Stimulated activated CD8-positive, alpha-beta memory T cell treated with anti-CD3 and anti-CD28 coated beads, Interleukin-15, amount 100 ng/mL, for 4 hours (primary cell): ENCODE measurements at places on chromosomes 2 and 18.
A peak's percentile ranks its signal among the peaks of the same experiment; 100 is the strongest.

- no peak for DNase-seq
Observed at GRCh38 chr2:187502467-187502866, 51.8 kb downstream of the TFPI start.

DNA sequence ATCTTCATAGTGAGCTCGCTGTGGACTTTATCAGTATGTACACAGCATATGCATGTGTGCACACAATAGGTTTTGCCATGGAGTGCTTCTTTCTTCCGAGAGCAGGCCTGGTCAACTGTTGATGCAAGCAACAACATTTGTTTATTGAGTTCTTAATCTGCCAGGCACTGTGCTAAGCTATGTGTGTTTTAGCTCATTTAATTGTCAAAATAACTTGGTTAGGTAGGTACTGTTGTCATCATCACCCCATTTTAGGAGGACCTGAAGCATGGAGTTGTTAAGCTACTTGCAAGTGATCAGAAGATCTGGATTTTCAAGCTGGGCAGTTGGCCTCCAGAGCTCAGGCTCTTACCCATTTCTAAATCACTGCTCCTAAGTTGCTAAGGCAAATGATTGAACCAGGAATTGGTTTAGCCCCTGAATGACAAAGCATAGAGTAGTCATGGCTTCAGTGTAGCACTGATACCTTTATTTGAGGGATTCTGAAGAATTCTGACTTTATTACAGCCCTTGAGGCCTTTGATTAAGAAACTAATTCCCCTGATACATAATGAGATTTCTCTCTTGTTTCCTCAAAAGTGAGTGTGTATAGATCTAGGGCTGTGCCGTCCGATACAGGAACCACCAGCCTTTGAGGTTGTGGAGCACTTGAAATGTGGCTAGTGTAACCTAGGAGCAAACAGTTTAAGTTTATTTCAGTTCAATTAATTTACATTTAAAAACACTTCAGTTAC, 132.9 kb downstream of the FMNL2 start:
- no peak for DNase-seq

DNA sequence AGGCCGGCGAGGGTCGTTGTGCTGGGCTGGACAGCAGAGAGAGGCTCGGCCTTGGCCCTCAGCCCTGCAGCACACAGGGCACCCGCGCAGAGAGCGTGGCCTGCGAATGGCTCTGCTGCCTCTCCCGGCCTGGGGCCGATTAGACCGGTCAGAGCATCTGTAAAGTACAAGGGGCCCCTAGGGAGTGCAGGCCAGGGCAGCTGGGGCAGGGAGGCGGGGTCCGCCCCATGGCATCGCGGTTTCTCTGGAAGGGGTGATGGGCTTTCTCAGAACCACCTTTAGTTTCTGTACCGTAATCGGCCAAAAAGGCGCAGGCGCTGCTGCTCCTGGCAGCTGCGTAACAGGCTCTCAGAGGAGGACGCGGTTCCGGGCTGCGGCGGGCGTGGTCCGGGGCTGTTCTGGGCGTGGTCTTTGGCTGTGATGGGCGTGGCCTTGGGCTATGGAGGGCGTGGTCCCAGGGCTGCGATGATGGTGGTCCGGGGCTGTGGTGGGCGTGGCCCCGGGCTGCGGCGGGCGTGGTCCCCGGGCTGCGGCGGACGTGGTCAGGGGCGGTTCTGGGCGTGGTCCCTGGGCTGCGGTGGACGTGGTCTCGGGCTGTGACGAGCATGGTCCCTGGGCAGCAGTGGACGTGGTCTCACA, 1.5 kb upstream of the GPR148 start:
- peak; percentile 67 for DNase-seq

DNA sequence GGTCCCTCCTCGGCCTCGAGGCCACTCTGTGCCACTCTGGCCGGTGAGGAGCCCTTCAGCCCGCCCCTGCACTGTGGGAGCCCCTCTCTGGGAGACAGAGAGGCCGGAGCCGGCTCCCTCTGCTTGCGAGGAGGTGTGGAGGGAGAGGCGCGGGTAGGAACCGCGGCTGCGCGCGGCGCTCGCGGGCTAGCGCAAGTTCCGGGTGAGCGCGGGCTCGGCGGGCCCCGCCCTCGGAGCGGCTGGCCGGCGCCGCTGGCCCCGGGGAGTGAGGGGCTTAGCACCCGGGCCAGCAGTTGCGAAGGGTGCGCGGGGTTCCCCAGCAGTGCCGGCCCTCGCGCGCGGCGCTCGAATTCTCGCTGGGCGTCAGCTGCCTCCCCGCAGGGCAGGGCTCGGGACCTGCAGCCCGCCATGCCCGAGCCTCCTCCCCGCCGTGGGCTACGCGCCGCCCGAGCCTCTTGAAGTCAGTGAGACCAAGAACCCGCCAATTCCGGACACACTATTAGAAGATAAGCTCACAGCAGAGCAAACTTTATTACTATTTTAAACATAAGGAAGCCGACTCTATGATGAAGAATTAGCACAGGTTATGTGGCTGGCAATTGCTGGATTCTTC, 825.8 kb upstream of the FANCL start:
- no peak for DNase-seq

GRCh38 chr18:2797951-2798350, 48.9 kb upstream of the EMILIN2 start:
- no peak for DNase-seq

GRCh38 chr2:9424447-9425164, 1.2 kb downstream of the CPSF3 start:
- no peak for DNase-seq

GRCh38 chr2:106076941-106077340, 117.2 kb downstream of the UXS1 start:
- no peak for DNase-seq

GRCh38 chr2:71576541-71576940, 123.2 kb downstream of the DYSF start:
- DNase-seq: no peak

- DNase-seq: no peak
Observed at GRCh38 chr2:158041400-158041799, 60.3 kb upstream of the UPP2 start.

DNA sequence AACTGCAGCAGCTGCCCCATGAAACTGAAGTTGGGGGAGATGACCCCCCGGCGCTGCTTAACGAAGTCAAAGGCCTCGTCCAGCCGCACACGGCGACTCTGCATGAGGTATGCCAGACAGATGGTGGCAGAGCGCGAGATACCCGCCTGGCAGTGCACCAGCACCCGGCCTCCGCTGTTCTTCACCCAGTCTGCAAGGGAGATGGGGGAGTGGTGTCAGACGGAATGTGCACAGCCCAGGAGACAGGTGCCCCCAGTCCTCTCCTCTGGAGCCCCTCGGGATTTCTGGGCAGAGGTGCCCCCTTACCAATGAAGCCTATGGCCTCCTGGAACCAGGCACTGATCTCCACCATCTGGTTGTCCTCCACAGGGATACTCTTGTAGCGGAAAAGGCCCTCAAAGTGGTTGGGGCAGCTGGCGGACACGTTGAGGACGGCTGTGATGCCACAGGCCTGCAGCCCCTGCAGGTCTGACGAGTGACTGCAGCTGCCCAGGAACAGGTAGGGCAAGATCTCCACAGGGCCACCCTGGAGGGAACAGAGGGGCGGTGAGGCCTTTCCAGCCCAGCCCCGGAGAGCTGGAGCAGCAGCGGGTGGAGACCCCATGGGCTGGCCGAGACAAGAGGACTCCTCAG, 1.3 kb downstream of the DUSP2 start:
- DNase-seq: no peak

GRCh38 chr2:128721096-128721495, 402.4 kb upstream of the HS6ST1 start:
- no peak for DNase-seq

GRCh38 chr18:27871726-27872125, 305.2 kb downstream of the CDH2 start:
- no peak for DNase-seq

DNA sequence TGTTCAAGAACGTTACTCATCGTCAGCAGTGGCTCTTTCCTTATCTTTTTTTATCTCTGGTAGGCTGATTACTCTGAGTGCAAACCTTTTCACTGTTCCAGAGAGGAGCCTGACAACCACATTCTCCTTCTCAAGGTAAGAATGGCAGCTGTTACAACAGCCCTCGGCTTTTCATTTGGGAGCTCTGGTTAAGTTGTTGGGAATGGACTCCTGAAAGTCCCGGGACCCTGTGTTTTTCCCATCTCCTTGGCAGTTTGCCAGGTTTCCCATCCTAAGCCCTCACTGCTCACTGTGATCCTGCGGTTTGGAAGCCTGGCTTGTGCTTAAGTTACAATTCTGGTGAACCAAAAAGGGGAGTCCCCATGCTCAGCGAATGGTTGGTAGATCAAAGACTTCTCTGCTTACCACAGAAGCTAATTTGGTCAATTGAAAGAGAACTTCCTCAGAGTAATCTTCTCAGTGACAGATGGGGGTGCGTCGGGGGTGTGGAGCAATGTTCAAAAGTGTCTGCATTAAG, 122.3 kb downstream of the LYPD6B start:
- no peak for DNase-seq

GRCh38 chr2:32931945-32932709, 14.6 kb upstream of the LTBP1 start:
- DNase-seq: no peak

- DNase-seq: no peak
Observed at GRCh38 chr18:8052237-8052701, 485.2 kb downstream of the PTPRM start.

DNA sequence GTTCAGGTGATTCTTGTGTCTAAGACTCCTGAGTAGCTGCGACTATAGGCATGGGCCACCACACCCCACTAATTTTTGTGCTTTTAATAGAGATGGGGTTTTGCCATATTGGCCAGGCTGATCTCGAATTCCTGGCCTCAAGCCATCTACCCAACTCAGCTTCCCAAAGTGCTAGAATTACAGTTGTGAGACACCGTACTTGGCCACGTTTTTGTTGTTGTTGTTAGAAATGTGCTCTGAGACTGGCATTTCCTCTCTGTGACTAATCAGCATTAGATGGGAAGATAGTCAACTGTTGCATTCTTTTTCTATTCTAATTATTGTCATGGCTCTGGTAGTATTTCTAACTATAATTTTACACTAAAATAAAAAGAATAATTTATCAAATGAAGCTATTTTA, 191.7 kb downstream of the CAMKMT start:
- no peak for DNase-seq

- no peak for DNase-seq
Observed at GRCh38 chr2:160890667-160891352, 269.4 kb upstream of the TANK start.

- DNase-seq: no peak
Observed at GRCh38 chr2:197914778-197915177, 110.4 kb downstream of the PLCL1 start.

GRCh38 chr2:75790121-75790813, 79.6 kb upstream of the GCFC2 start:
- no peak for DNase-seq

- no peak for DNase-seq
Observed at GRCh38 chr18:44093253-44093652, 587.4 kb upstream of the SETBP1 start.

GRCh38 chr2:218733171-218734021, 22.8 kb downstream of the TTLL4 start:
- DNase-seq: no peak

DNA sequence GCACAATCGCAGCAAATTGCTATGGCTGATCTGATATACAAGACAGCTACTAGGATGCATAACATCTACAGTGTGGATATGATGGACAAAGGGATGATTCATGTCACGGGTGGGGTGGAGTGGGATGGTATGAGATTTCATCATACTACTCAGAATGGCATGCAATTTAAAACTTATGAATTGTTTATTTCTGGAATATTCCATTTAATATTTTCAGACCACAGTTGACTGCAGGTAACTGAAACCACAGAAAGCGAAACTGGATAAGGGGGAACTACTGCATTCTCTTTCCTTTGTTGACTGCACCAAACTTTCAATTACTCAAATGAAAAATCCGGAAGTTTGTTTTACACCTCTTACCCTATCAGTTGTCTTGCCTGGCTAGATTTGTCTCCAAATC, 94.4 kb upstream of the NEUROD1 start:
- DNase-seq: no peak

DNA sequence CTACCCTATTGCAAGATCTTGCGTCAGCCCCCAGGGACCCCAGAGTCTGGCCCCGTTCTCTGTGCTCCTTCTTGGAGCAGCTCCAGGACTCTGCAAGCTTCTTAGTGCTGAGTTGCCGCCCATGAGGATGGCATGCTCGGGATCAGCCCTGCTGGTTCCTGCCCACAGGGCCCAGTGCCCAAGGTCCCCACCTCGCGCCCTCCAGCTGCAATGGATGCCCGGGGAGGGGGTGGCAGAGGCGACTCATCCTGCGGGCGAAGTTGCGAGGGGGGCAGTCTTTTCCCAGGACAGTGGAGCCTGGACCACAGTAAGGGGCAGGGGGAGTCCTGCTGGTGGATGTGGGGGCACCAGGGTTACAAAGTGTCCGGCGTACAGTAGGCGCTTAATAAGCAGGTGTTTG, 261.9 kb downstream of the BCL2 start:
- no peak for DNase-seq

- no peak for DNase-seq
Observed at GRCh38 chr18:48440924-48441323, 31.7 kb upstream of the ZBTB7C start.

DNA sequence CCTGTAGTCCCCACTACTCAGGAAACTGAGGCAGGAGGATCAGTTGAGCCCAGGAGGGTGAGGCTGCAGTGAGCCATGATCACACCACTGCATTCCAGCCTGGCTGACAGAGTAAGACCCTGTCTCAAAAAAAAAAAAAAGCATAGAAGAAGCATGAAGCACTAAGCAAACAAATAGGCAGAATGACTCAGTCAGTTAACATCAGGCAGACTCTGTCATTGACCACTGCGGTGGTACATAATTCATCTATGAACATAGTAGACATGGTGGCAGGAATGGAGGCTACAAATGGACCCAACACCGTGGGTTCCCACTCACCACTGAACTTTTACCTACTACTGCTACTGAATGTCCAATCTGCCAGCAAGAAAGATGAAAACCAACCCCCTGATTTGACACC, 7.6 kb upstream of the ASXL2 start:
- no peak for DNase-seq

- DNase-seq: no peak
Observed at GRCh38 chr18:54444319-54444914, 86.7 kb downstream of the C18orf54 start.

DNA sequence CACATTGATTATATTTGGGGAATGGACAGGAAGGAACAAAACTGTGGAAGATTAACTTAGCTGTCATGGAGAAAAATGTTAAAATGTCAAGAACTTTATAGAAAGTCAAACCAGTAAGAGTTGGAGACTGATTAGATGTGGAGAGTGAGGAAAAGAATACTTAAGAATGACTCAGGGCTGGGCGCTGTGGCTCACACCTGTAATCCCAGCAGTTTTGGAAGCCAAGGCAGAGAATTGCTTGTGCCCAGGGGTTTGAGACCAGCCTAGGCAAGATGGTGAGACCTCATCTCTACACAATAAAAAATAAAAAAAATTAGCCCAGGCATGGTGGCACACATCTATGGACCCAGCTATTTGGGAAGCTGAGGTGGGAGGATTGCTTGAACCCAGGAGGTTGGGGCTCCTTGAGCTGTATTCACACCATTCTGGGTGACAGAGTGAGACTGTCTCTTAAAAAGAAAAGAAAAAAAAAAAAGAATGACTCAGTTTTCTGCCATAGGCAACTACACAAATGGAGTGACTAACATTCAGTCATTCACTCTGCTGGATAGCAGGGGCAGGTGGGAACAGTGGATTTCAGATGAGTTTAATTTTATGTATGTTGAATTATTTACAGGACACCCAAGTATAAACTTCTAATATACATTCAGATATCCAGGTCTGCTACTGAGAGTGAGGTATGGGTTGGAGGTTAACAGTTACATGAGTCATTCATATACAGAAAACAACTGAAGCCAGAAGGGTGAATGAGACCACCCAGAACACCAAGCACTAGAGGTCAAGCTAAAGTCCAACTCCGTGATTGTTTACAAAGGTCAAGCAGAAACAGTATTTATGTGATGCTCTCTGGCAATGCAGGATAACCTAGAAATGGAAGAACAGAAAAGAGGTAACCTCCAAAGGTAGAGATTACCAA, 33.9 kb downstream of the ORC2 start:
- DNase-seq: no peak
